ENCODE measurements at places on chromosomes 3 and 15. TPM values are rescaled to one million over a fixed set of nuclear protein-coding genes. Genes with fewer than 3 reads are reported as not detected.

Gene SUSD5
- not detected for total RNA-seq

Gene NEK10
- 0.67 TPM for total RNA-seq

Gene TPRA1
- 33.6 TPM for total RNA-seq

DNA sequence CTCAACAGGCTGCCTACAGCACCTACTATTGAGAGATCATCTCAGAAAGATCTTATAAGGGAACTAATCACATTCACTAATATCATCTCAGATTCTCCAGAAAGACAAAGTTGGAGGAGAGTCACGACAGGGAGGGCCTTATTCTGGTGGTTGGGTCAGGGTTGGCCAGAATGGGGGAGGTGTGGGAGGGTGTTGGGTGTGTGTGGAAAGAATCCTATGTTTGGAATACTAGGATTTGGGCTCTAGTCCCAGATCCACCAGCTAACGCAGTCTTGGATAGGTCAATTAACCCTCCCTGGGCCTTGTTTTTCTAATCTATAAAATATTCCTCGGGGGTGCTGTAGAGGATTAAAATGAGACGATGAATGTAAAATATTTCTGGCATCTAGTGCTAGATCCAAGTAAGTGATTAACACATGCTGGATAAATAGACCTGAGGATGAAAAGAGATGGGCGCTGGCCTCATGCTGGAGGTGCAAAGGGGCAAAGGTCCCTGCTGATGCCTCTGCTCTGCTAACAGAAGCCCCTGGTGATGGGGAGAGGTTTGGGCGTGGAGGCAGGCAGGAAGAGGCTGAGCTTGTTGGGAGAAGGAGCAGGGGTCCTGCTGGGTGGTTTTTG is 67.6 kb upstream of the ETV5 start:
- H3K27ac ChIP-seq, result no peak overlapping the region
- no peaks in the 10 kb centered on the region for H3K36me3 ChIP-seq
- H3K4me3 ChIP-seq, result no peak overlapping the region
- H3K4me1 ChIP-seq, result peaks cover 2% of the 10 kb centered on the region
- H3K27me3 ChIP-seq, result peaks cover 9% of the 10 kb centered on the region
- no peak for DNase-seq

Gene GOLGA8M
- 11.3 TPM for total RNA-seq

Gene PARP15
- total RNA-seq, result 49.1 TPM

DNA sequence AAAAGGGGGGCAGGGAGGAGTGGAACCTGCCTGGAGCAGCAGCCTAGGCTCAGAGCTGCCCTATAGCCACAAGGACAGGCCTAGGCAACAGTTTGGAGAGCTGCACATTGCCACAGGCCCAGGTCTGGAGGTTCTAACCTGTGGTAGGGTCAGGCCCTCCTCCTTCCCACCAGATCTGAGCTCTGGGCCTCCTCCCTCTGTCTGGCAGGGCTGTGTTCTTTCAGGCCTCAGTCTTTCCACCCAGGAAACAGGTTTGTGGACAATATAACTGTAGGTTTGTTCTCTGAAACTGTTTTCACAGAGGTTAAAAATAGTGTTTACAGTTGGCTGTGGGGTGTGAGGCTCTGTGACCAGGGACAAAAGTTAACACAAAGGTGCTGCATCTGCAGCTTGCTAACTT is 9.0 kb upstream of the CAMKV start:
- H3K4me1 ChIP-seq, result no peaks in the 10 kb centered on the region
- peaks cover under 1% of the 10 kb centered on the region for H3K27me3 ChIP-seq
- no peaks in the 10 kb centered on the region for H3K36me3 ChIP-seq
- no peak for DNase-seq
- H3K27ac ChIP-seq, result no peak overlapping the region

DNA sequence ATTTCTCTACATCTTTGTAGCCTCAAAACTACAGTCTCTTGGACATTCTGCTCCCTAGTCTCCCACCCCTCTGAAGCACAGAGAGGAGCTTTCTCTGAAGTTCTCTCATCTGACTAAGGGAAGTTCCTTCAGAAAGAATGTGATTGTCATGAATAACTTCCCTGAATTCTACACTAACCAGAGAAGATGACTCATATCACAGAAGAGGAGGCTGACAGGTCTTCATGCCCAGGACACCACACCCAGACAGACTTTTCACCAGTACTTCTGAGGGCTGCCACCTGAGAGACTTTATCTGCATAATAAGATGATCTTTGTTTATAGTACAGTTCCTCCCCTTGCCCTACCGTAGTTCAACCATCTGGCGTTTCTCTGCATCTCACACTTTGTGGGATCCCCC is 52.8 kb downstream of the CDIN1 start:
- H3K4me3 ChIP-seq, result no peak overlapping the region
- H3K27ac ChIP-seq, result no peak overlapping the region
- peaks cover 14% of the 10 kb centered on the region for H3K36me3 ChIP-seq
- H3K27me3 ChIP-seq, result no peaks in the 10 kb centered on the region

- peaks cover 2% of the 10 kb centered on the region for H3K36me3 ChIP-seq
- peaks cover 20% of the 10 kb centered on the region for H3K4me1 ChIP-seq
- no peaks in the 10 kb centered on the region for H3K27me3 ChIP-seq
These were observed 2.0 kb upstream of the GALK2 start for GRCh38 chr15:49168016-49168415.

Gene OR5H2
- total RNA-seq, result not detected

DNA sequence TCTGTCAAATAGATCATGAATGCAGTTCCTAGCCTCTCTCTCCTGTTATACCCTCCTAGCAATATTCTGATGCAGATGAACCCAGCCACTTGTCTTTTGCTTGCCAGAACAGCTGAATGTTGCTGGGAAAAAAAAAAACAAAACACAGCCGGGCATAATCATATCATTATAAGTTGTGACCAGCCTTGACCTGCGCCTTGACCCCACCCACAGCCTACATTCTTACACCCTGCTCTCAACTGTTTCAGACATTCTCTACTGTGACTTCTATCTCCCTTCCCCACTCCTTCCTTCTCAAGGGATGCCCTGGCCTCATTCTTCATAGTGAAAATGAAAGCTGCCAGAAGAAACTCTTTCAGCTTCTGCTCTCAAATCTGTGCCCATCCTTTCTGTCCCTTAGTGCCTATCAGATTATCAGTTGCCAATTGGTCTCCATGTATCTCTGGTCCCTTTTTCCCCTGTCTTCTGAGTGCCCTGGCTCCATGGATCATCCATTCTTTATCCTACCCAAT is 389.1 kb upstream of the TPRG1 start:
- no peak overlapping the region for H3K27ac ChIP-seq
- H3K4me3 ChIP-seq, result no peak overlapping the region
- H3K4me1 ChIP-seq, result peaks cover 8% of the 10 kb centered on the region
- no peak for DNase-seq
- no peaks in the 10 kb centered on the region for H3K27me3 ChIP-seq
- peaks cover 11% of the 10 kb centered on the region for H3K36me3 ChIP-seq

Gene GOLGA6A
- not detected for total RNA-seq

DNA sequence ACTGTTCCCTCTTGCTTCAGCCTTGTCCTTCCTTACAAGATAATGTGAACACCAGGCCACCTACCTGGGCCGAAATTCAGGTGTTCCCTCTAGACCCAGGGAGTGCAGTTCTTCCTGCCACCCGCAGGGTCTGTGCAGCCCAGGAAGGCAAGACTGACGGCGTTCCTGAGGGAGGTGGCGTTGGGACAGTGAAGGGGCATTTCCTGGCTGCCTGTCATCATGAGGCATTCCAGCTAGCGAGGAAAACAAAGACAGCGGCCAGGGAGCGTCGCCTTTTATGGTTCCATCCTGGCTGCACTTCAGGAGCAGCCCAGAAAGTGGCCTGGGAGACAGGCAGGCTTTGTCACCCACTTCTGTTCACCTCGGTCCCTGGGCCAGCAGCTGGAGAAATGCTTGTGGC is 84.8 kb upstream of the WNT5A start:
- no peaks in the 10 kb centered on the region for H3K36me3 ChIP-seq
- H3K4me3 ChIP-seq, result no peak overlapping the region
- no peaks in the 10 kb centered on the region for H3K27me3 ChIP-seq
- no peak for DNase-seq
- H3K27ac ChIP-seq, result no peak overlapping the region
- H3K4me1 ChIP-seq, result peaks cover 5% of the 10 kb centered on the region

Gene SLC12A1
- total RNA-seq, result not detected

DNA sequence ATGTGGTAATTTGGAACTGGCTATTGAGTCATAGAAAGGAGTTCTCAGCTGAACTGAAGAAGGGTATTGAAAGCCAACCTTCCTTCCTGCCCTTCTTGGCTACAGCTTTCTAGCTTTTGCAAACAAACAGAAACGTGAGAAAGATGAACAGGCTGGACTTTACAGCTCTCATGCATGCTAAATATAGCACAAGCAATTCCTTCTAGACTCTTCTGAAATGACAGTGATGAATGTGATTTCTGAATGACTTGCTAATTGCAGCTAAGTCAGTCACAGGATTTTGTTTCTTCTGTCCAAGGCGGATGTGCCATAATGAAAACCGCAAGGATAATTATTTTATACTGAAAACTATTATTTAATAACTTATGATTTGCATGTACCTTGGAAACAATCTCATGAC is 36.3 kb downstream of the BCHE start:
- no peaks in the 10 kb centered on the region for H3K27me3 ChIP-seq
- no peak overlapping the region for H3K27ac ChIP-seq
- no peaks in the 10 kb centered on the region for H3K36me3 ChIP-seq

DNA sequence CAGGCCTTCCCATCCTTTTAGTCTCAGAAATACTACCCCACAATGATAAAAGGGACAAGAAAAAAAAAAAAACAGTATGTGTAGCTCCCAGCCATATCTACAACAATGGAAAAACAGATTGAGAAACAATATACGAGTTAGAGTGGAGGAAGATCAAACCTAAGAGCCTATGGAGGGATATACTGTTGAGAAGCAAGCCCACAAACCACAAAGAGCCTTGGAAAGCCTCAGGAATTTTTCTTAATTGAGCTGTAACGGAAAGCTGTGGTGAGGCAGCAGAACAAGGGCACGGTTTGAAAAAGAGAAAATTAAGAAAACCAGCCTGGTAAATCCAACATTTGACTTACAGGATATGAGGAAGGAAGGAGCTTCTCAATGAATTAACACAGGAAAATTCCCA is 21.4 kb downstream of the KPNA1 start:
- H3K4me3 ChIP-seq, result no peak overlapping the region
- peaks cover 39% of the 10 kb centered on the region for H3K36me3 ChIP-seq
- peaks cover 19% of the 10 kb centered on the region for H3K4me1 ChIP-seq
- no peak for DNase-seq

- H3K4me1 ChIP-seq, result no peaks in the 10 kb centered on the region
- no peak overlapping the region for H3K27ac ChIP-seq
- H3K4me3 ChIP-seq, result no peak overlapping the region
- H3K36me3 ChIP-seq, result no peaks in the 10 kb centered on the region
- H3K27me3 ChIP-seq, result no peaks in the 10 kb centered on the region
These were observed 230.2 kb upstream of the ARRDC4 start for GRCh38 chr15:97730315-97730714.

GRCh38 chr3:31244929-31245817 is 287.6 kb upstream of the STT3B start:
- H3K4me1 ChIP-seq, result peaks cover 15% of the 10 kb centered on the region
- H3K27ac ChIP-seq, result no peak overlapping the region
- H3K4me3 ChIP-seq, result no peak overlapping the region
- no peak for DNase-seq
- H3K36me3 ChIP-seq, result peaks cover 1% of the 10 kb centered on the region

DNA sequence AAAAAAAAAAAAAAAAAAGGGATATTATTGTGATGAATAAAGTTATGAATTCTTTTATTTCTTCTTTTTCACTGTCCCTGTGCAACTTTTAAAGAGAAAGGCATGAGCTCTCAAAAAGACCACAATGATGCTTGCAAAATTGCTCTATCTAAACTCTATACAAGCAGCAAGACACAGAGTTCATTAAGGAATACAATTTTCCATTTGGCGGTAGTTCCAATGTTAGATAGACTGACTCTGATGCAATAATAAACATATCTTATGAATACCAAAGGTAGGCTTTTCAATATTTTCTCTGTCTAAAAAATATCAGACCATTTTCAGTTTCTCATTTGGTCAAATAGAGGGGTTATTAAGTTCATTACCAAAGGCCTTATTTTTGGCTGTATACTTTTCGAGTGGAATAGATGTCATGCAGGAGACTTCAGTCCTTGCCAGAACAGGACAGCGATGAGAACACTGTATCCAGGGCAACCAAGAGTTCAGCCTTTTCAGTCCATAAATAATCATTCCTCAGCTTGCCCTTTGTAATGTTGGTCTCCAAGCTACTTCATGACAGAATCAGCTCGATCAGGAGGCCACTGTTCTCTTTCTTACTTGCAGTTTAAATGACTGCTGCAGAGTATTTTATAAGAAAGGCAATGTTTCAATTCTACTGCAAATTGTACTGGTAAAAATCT is 162.9 kb upstream of the FAM3D start:
- no peak overlapping the region for H3K27ac ChIP-seq
- H3K4me1 ChIP-seq, result no peaks in the 10 kb centered on the region
- no peak for DNase-seq
- H3K36me3 ChIP-seq, result no peaks in the 10 kb centered on the region
- H3K4me3 ChIP-seq, result no peak overlapping the region

- no peak for DNase-seq
- no peaks in the 10 kb centered on the region for H3K36me3 ChIP-seq
- H3K27ac ChIP-seq, result no peak overlapping the region
- H3K4me3 ChIP-seq, result no peak overlapping the region
These were observed 15.8 kb upstream of the P2RY12 start for GRCh38 chr3:151400341-151400740.

- H3K4me3 ChIP-seq, result no peak overlapping the region
- H3K27me3 ChIP-seq, result peaks cover 4% of the 10 kb centered on the region
These were observed 34.5 kb upstream of the TRPM1 start for GRCh38 chr15:31136016-31136415.

Gene FBXL22
- total RNA-seq, result 1.2 TPM

Gene GJD2
- total RNA-seq, result not detected

- H3K36me3 ChIP-seq, result no peaks in the 10 kb centered on the region
- DNase-seq, result no peak
- no peak overlapping the region for H3K27ac ChIP-seq
- peaks cover 14% of the 10 kb centered on the region for H3K4me1 ChIP-seq
- peaks cover 22% of the 10 kb centered on the region for H3K27me3 ChIP-seq
- no peak overlapping the region for H3K4me3 ChIP-seq
These were observed 104.6 kb upstream of the SLC6A6 start for GRCh38 chr3:14297784-14298236.

Gene RLBP1
- total RNA-seq, result not detected
